ENCODE measurements at places on chromosomes 7 and 10.

- DNase-seq, result no peak
Measured at GRCh38 chr7:109696723-109697122, 1127.0 kb downstream of the DNAJB9 start.

DNA sequence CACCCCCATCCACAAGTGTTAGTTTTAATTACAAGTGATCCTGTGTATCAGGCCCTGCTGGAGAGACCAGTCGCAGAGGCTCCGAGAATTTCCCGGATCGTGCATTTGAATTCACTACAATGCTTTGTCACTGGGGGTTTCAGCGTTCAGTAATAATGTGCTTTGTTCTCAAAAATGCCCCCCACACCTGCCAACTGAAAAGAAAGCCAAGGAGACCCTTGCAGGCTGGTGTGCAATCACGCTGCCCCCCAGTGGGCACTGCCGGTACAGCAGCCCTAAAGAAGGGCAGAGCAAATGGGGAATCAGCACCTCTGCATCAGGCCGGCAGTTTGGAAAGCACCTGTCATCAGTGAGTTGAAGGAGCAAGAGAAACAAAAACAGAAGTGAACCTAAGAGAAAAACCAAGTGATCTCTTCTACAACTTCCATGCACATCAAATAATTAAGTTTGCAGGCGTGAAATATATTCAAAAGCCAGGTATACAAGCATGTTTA, 177.6 kb downstream of the PARD3 start:
- DNase-seq, result peak; percentile 55

DNA sequence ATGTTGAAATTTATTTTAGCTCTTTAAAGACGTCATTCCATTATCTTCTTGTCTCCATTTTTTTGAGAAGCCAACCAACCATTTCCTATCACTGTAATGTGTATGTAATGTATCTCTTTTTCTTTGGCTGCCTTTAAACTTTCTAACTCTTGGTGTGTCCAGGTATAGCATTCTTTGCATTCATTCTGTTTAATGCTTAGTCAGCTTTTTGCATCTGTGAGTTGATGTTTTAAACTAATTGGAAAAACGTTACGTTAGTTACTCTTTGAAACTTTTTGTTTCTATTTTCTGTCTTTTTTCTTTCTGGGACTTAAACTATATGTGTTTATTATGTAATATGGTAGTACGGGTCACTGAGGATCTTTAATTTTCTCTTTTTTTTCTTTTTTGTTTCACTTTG, 77.4 kb upstream of the PPP1R9A start:
- DNase-seq, result no peak

GRCh38 chr7:122803323-122803722, 82.9 kb downstream of the CADPS2 start:
- no peak for DNase-seq

DNA sequence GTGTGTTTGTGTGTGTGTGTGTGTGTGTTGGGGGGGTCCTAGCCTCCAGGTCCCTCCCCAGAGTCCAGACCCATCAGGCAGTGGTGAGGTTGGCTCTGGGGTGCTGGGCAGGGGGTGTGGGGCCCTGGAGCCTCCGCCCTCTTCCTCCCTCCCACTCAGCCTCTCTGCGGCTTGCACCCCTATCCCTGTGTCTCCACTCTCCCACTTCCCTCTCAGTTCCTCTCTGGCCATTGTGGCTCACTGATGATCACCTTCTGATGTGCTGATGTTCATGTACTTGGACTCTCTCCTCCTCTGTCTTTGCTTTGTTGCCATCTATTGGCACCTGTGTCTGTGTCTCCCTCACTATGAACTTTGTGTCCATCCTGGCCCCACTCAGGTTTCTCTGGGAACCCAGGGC, 298.7 kb downstream of the ZEB1 start:
- no peak for DNase-seq

DNA sequence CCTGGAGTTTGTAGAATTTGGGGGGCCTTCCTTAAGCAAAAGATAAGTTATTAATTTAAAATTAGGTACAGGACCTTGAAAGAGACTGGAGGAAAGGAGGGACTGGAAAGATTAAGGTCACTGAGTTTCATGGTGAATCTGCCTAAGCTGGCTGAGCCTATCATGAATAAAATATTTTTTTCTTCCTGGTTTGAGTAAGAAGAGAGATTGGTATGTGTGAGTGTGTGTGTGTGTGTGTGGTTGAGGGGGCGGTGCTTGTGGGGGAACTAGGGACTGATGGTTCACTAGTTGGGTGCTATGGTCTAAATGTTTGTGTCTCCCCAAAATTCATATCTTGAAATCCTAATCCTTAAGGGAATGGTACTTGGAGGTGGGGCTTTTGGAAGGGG, 142.5 kb upstream of the PRKCQ start:
- no peak for DNase-seq

DNA sequence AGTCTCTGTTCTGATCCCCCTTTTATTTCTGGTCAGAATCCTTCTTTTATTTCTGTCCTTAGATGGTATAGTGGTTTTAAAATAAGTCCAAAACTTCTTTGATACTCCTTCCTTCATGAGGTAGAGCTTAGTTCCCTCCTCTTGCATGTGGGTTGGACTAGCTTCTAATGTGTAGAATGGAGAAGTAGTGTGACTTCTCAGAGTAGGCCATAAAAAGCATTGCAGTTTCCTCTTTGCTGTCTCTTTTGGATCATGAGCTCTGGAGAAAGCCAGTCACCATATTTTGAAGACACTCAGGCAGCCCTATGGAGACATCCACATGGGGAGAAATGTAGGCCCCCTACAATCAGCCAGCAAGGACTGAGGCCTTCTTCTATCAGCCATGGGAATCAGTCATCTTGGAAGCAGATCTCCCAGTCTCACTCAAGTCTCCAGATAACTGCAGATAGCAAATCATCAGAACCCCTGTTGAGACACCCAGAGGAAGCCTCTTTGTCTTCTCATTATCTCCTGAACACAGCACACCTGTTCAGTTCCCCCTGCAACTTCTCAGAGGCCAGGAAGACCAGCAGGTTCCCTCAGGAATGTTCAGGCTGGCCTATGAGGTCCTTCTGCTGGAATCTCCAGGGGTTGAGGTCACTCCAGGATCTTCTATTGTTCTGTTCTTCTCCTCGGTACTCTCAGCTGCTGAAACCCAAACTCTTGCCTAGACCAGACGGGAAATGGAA, 511.9 kb upstream of the ZMIZ1 start:
- DNase-seq, result no peak

- DNase-seq, result no peak
Measured at GRCh38 chr10:70212879-70213278, 20.4 kb downstream of the PPA1 start.

DNA sequence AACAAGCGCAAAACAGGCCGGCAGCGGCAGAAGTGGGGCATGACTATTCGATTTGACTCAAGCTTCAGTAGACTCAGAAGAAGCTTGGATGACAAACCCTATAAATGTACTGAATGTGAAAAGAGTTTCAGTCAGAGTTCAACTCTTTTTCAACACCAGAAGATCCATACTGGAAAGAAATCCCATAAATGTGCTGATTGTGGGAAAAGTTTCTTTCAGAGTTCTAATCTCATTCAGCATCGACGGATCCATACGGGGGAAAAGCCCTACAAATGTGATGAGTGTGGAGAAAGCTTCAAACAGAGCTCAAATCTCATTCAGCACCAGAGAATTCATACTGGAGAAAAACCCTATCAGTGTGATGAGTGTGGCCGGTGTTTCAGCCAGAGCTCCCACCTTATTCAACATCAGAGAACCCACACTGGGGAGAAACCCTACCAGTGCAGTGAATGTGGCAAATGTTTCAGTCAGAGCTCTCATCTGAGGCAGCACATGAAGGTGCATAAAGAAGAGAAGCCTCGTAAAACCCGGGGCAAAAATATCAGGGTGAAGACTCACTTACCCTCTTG, 2.8 kb downstream of the ZNF22 start:
- DNase-seq, result no peak

GRCh38 chr10:5932345-5932744, 42.3 kb downstream of the FBH1 start:
- DNase-seq, result no peak

GRCh38 chr7:149569025-149569725, 71.6 kb upstream of the ZNF746 start:
- no peak for DNase-seq

DNA sequence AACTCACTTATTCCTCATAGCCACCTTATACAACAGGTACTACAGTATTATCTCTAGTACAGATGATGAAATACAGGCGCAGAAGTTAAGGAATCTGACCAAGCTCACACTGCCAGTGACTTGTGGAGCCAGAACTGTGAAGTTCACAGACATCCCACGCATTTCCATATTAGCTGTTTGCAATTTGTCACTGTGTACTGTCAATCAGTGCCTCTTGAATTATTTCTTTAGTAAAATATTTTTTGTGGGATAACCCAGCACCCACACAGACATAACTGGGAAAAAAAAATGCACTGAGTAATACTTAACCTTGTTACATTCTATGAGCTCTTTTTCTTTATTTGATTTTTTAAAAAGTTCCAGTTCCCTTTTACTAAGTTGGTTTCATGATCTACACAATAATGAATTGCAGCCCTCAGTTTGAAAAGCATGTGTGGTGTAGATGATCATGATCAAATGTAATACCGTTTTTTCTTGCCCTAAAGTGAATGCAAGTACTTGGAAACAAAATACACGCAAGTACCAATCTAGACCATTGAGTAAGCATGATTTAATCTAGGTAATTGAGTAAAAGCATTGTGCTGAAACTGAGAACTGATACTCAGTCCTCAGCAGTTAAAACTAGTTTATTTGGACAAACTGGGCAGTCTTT, 14.1 kb downstream of the CUL1 start:
- DNase-seq, result no peak

DNA sequence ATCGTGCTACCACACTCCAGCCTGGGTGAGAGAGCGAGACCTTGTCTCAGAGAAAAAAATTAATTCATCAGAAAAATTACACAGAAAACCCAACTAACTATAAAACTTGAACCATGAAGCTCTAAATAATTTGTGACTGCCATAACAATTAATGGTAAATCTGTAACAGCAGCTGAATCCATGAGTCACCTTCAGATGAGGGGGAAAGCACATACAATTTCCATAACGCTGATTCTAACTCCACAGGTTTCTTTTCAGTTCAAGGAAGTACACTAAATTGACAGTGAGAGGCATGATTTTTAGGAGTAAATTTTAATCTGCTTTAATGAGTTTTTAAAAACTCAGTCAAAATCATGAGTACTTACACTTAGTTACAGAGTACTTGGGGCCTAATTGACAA, 120.1 kb upstream of the NOBOX start:
- no peak for DNase-seq

GRCh38 chr10:128843972-128844371, 623.1 kb upstream of the MGMT start:
- DNase-seq, result no peak

DNA sequence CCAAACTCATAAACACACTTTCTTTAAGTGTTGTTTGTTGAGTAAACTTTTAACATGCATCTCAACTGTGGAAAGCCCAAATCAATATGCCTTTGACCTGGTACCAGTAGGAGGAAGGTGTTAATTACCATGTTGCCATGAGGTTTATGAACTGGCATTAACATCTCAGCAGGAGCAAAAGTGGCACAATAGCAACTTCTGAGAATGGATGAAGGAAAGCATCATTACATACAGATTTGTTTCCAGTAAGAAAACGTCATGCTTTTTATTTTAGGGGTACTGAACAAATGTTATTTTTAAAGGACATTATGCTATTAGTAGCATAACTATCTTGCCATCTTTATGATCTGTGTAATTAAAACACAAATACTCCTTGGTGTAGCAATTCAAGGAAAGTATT, 51.1 kb downstream of the ARMC3 start:
- no peak for DNase-seq

GRCh38 chr10:133143200-133143533, 16.9 kb upstream of the KNDC1 start:
- no peak for DNase-seq

All from T-helper 9 cell (primary cell).